ELR (cell line): ENCODE measurements at places on chromosomes 7 and 10.
A peak's percentile ranks its signal among the peaks of the same experiment; 100 is the strongest.

GRCh38 chr10:26857991-26858706 lies 2.6 kb downstream of the ABI1 start:
- peak; percentile 60 for DNase-seq

- peak; percentile 16 for DNase-seq
Measured at GRCh38 chr7:95491634-95492314, 6.0 kb downstream of the ASB4 start.

- DNase-seq, result peak; percentile 79
Measured at GRCh38 chr7:111735661-111736551, 173.6 kb upstream of the IMMP2L start.

DNA sequence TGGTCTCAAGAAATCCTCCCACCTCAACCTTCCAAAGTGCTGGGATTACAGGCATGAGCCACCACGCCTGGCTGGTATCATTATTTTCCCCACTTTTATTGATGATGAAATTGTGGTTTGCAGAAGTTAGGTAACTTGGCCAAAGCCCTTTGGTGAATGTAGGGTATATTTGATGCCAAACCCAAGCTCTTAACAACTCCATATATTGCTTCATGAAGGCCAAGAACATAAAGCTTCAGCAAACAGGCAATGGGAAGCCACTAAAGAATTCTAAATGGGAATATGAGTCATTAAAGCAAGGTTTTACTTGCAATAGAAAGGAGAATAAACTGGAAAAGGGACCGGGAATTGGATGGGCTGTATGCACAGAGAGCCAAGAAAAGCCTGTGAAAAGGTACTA lies 142.7 kb downstream of the KMT2E start:
- DNase-seq, result no peak

DNA sequence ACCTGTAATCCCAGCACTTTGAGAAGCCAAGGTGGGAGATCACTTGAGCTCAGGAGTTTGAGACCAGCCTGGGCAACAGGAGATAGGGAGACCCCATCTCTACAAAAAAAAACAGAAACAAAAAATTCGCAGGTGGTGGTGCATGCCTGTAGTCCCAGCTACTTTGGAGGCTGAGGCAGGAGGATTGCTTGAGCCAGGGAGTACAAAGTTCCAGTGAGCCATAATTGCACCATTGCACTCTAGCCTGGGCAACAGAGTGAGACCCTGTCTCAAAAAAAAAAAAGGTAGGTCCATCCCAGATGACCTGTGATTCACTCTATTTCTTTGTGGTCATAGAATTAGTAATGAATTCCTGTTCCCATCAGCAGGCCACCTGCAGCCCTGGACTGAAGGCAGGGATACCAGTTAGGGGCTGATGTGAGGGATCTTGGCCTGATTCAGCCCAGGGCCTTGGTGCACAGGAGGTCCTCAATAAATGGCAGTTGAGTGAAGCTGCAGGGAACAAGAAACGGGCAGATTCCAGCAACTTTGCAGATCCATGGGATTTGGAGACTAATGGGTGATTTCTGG lies at the start of gene MYH16:
MYH16 (plus strand) TSS at position 364 of the 570 bp plus-strand sequence.
- peak; percentile 62 for DNase-seq

- no peak for DNase-seq
Measured at GRCh38 chr7:84027678-84028077, 166.9 kb downstream of the SEMA3A start.

DNA sequence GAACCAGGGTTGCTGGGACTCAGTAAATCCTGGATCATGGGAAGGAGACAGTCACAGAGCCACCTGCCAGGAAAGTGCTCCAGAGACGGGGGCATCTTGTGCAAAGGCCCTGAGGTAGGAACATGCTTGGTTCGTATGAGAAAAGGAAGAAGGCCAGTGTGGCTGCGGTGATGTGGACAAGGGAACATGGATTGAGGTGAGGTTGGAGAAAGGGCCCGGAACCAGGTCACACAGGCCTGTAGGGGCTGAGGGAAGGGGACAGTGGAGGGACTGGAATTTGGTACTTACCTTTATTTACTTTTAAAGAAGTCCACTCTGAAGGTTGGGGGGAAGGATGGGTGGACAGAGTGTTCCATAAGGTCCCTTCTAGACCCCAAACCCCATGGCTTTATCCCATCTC lies 32.9 kb upstream of the CXCL12 start:
- DNase-seq, result no peak

GRCh38 chr7:133386205-133386604 lies 133.3 kb downstream of the EXOC4 start:
- no peak for DNase-seq
